CD4-positive, CD25-positive, alpha-beta regulatory T cell (primary cell): ENCODE measurements at places on chromosomes 12 and 14. TPM values are rescaled to one million over a fixed set of nuclear protein-coding genes. Genes with fewer than 3 reads are reported as not detected.

CFAP54 gene
- 0.27 TPM for total RNA-seq

KRT80 gene
- not detected for total RNA-seq

SVOP gene
- not detected for total RNA-seq

OR11H6 gene
- not detected for total RNA-seq

FAM222A gene
- total RNA-seq: 2.3 TPM

A2ML1 gene
- total RNA-seq: not detected

FSCB gene
- not detected for total RNA-seq

NRXN3 gene
- not detected for total RNA-seq

TSPAN11 gene
- not detected for total RNA-seq

GUCY2C gene
- total RNA-seq: not detected

RFLNA gene
- not detected for total RNA-seq

CD69 gene
- total RNA-seq: 1,130 TPM

CKAP4 gene
- total RNA-seq: 4.8 TPM

DPPA3 gene
- total RNA-seq: not detected

RTL1 gene
- total RNA-seq: not detected

GPR162 gene
- total RNA-seq: not detected

LBHD2 gene
- not detected for total RNA-seq

ALG10B gene
- 5.3 TPM for total RNA-seq

TTC9 gene
- total RNA-seq: 7.8 TPM

OR6C74 gene
- not detected for total RNA-seq

ITGB7 gene
- total RNA-seq: 297 TPM

MTA1 gene
- total RNA-seq: 123 TPM

DNA sequence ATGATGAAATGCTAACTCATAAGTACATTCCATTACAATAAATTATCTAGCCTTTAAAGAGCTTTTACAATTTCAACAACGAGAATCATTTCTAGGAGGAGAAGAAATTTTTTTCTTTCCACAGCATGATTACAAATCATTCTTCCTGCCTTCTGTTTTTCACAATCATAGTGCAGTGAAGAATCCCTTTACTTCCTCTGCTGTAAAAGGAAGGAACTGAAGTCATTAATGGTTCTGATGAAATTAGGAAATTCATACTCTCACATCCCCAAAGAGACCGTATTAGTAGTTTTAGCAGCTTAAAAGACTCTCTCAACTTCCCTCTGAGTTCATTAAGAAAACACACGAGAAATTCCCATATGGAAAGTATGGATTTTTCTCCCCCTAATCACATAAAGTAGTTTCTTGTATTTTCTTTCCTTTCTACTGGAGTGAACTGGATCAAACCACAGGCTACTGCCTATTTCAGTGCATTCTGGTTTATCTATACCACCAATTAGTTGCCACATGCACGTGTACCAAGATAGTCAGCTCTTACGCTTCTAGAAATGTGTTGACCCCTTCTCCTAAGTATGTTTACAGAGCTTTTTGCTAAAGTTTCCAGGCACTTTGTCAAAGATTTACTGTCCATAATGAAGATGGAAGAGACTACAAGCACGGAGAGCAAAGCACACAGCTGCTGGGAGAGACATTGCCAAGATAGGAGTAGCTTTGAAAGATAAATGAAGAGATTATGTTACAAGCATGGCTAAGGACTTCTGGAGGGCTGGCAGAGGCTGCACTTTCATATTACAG lies 58.9 kb upstream of the KITLG start:
- DNase-seq: no peak

GRCh38 chr14:56555921-56556570 lies 23.6 kb upstream of the TMEM260 start:
- no peak for DNase-seq

- no peak for DNase-seq
Observed at GRCh38 chr14:93051600-93052546, 63.9 kb downstream of the ITPK1 start.

- DNase-seq: peak; percentile 78
Observed at GRCh38 chr12:103924761-103925641, 5.2 kb upstream of the HSP90B1 start.

- no peak for DNase-seq
Observed at GRCh38 chr12:22412581-22412980, 78.1 kb upstream of the ST8SIA1 start.

GRCh38 chr12:76768576-76768975 lies 4.7 kb downstream of the ZDHHC17 start:
- DNase-seq: no peak

DNA sequence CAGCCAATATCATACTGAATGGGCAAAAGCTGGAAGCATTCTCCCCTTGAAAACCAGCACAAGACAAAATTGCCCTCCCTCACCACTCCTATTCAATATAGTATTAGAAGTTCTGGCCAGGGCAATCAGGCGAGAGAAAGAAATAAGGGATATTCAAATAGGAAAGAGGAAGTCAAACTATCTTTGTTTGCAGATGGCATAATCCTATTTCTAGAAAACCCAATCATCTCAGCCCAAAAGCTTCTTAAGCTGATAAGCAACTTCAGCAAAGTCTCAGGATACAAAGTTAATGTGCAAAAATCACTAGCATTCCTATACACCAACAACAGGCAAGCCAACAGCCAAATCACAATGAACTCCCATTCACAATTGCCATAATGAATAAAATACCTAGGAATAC lies 21.0 kb upstream of the ANP32D start:
- DNase-seq: no peak

GRCh38 chr14:83425138-83425537 lies 1891.5 kb upstream of the SEL1L start:
- DNase-seq: no peak

DNA sequence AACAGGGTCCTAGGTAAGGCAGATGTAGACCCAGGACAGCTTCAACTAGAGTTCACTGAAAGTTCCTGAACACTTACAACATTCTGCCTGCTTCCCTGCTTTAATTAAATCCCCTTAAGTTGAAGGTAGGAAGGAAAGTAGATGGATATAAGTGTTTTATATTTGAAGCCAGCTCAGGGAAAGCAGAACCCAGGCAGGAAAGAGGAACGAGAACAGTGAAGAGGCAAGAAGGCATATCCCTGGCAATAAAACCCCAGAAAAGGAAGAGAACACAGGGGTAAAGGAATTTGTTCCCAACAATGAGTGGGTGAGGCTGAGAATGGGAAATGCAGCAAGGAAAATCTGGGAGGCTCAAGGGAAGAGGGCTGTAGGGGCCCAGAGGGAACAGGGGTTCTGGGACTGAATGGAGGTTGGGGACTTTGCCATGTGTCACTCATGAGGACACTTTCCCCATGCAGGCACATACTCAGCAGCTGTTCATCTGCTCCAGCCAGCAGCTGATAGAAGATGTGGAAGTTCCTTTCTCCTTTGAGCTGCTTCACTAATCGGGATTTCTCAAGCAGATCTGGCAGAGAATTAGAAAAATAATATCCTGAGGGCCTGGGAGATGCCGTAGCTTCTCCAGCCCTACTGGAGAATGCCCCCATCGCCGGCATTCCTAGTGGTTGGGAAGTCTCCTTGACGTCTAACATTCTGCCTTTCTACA lies 3.7 kb downstream of the MYO1A start:
- no peak for DNase-seq

- DNase-seq: no peak
Observed at GRCh38 chr14:77311217-77311616, 9.5 kb downstream of the POMT2 start.

DNA sequence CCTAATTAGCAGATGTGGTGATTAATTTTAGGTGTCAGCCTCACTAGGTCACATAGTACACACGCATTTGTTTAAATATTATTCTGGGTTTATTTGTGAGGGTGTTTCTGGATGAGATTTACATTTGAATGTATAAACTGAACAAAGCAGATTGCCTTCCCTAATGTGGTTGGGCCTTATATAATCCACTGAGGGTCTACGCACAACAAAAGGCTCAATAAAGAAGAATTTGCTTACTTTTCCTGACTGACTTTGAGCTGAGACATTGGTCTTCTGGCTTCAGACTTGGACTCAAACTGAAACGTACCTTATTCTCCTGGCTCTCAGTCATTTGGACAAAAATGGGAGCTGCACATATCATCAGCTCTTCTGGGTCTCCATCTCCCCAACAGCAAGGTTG lies 1132.3 kb upstream of the FLRT2 start:
- DNase-seq: no peak

- DNase-seq: no peak
Observed at GRCh38 chr12:131473261-131473660, 237.6 kb upstream of the SFSWAP start.

GRCh38 chr14:49853572-49854375 lies 1.2 kb upstream of the NEMF start:
- peak; percentile 47 for DNase-seq

DNA sequence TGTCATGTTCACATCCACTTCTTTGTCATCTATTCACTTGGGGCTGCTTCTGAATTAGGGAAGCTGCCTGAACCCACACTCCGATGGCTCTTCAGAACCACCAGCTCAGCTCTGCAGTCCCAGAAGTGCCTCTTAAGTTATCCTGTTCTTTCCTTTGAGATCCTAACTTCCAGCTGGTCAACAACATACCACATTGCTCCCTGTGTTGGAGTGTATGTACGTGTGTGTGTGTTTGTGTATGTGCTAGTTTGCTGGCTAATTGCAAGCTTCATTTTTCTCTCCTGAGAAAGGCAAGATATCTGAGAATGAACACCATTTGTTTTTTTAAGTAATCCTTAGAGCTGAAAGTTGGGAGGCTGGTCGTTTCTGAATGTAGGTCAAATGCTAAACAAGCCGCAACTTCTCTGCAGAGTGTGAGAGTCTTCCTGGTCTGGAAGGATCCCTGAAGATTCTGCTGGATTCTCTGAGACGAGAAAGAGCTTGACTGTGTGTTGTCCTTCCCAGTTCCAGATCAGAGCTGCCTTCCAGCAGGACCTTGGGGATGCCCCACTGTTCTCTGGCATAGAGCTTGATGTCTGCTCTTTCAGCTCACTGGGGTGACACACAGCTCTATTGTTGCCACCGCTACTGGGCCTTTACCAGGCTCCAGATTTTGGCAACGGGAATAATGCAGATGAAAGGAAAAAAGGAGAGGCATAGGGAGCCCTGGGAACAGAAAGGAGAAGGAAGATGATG lies 839 bp downstream of the GSG1 start:
- no peak for DNase-seq

- DNase-seq: no peak
Observed at GRCh38 chr14:77212943-77213678, 31.5 kb downstream of the TMEM63C start.

DNA sequence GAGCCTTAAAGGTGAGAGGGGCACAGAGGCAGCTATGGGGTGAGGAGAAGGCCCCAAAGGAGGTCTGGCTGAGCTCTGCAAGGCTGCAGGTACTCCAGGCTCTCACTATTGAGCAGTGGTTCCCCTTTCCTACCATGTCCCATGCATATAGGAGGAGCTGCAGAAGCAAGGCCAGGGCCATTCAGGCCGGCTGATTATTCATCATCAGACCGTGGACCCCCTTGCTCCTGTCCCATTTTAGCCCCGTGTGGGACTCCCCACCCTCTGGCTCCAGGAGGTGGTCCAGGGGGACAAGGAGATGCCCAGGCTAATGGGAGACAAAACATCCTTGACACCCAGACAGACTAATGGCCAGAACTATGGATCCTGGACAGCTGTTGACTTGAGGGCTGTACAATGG lies 3.1 kb downstream of the GPD1 start:
- DNase-seq: no peak

GRCh38 chr14:105582639-105583038 lies 56.3 kb downstream of the TMEM121 start:
- DNase-seq: no peak

DNA sequence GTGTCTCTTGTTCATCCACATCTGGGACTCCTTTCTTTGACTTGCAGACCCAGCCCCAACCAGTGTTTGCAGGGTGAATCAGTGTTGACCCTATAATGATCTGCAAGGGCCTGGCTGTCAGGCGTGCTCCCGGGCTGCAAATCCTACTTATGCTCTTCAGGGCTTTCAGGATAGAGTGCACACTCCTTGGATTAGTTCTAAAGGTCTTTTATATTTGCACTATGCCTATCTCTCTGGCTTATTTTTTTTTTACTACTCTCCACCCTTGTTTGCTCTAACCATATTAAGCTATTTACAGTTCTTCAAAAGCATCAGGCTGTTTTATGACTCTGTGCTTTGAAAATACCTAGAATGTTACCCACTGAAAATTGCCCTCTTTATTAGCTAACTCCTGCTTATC lies 4.3 kb upstream of the PRICKLE1 start:
- DNase-seq: no peak

GRCh38 chr12:111447571-111448265 lies 42.0 kb downstream of the SH2B3 start:
- DNase-seq: no peak

GRCh38 chr12:93122569-93123091 lies 193.5 kb upstream of the EEA1 start:
- no peak for DNase-seq

- peak; percentile 22 for DNase-seq
Observed at GRCh38 chr12:122243965-122244364, 18.1 kb upstream of the DIABLO start.
